H7 (cell line): ENCODE measurements at places on chromosomes 1 and 21. TPM values are rescaled to one million over a fixed set of nuclear protein-coding genes. Genes with fewer than 3 reads are reported as not detected.
A peak's percentile ranks its signal among the peaks of the same experiment; 100 is the strongest.

- DNase-seq = no peak
Observed at GRCh38 chr1:234868296-234869147, 258.5 kb upstream of the IRF2BP2 start.

DNA sequence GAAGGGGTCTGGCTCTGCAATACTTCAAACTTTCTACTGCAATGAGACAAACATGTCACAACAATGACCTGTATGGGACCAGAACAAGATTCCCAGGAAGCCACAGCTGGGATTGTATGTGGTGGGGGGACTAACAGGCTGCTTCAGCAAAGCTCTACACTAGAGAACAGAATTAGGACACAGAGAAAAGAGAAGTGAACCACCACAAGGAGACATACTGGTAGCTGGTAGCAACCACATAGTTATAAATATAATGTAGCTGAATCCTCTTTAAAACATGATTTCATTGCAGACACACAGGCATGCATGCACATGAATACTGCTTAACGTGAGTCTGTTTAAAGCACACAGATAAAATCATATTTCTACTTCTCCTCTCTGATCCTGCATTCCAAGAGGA lies 3.5 kb upstream of the ILDR2 start:
- DNase-seq = no peak

- DNase-seq = no peak
Observed at GRCh38 chr1:231279683-231280082, 38.7 kb downstream of the GNPAT start.

DNA sequence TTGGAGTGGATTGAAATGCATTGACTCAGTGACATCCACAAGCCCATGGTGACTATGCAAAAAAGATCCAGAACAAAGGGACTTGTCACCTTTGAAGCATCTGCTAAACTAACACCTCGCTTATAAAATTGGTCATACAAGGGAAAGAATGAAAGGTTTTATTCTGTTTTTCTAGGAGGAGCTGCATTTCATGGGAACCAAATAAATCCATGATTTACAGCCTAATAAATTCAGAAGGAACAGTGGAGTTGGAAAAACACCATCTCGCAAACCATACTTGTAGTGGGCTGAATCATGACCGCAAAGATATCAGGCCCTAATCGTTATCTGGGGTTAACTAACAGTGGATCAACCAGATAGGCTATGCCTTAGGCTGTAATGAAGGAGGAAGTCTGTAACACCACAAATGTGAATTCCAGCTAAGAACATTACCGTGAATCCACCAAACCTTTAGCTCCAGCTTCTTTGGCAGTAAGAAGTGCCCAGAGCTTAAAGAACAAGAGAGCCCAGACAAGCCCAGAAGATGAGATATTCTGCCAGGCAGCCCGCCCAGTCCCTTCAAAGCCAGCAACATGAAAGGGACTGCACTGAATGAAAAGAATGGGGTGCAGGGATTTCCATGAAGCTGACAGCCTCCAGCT lies 27.4 kb downstream of the RSPH1 start:
- no peak for DNase-seq

- DNase-seq = no peak
Observed at GRCh38 chr1:218211241-218211640, 73.9 kb upstream of the RRP15 start.

DNA sequence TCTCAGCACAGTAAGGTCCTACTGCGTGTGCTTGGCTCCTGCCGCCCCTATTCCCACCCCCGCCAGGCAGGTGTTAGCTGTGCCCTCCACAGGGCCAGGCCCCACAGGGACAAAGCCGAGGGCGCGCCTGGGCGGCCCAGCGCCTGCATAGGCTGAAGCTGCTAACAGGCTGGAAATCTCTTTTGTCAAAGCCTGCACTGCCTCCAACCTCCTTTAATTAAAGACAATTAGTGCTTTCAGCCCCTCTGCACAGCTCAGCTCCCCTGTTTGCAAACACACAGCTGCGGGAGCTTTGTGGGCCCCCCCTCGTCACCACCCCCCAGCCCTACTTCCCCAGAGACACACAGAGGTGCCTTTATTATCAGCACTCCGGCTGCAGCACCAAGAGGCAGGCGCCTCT lies 95.9 kb downstream of the EPHB2 start:
- DNase-seq = peak; percentile 81

DNA sequence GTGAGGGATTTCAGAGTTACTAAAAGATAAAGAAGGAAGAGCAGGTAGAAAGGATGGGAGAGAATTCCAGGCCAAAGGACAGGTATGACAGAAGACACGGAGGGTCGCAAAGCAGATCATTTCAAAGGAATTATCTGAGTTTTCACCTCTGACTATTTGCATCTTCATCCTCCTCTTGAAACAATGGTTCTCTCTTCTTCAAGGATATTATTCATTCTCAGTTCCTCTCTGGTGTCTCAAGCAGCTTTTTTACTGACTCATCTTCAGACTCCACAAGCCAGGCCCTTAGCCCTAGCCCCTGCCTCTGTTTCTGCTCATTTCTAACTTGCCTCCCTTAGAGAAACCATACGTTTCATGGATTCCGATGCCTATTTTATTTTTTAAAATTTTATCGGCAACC lies 15.0 kb downstream of the DDX59 start:
- DNase-seq = no peak

GRCh38 chr1:107661158-107661557 lies 303.8 kb downstream of the VAV3 start:
- DNase-seq = no peak

- no peak for DNase-seq
Observed at GRCh38 chr21:26032263-26032662, 138.3 kb downstream of the APP start.

Gene ADIPOR1
- 133 and 134 TPM in 2 replicates for total RNA-seq

Gene GPR25
- total RNA-seq = not detected in 2 replicates

Gene DENND1B
- total RNA-seq = 2.9 and 3.1 TPM in 2 replicates

Gene RNU1-2
- under 0.01 TPM in 2 replicates for total RNA-seq

Gene KCNJ9
- total RNA-seq = 0.07 TPM in 1 of 2 replicates, not detected in the other

Gene CXADR
- 96.2 and 113 TPM in 2 replicates for total RNA-seq
